ENCODE measurements at places on chromosomes 11 and 22.

GRCh38 chr22:26860301-26860700 lies 202.9 kb downstream of the MIAT start:
- DNase-seq = no peak

DNA sequence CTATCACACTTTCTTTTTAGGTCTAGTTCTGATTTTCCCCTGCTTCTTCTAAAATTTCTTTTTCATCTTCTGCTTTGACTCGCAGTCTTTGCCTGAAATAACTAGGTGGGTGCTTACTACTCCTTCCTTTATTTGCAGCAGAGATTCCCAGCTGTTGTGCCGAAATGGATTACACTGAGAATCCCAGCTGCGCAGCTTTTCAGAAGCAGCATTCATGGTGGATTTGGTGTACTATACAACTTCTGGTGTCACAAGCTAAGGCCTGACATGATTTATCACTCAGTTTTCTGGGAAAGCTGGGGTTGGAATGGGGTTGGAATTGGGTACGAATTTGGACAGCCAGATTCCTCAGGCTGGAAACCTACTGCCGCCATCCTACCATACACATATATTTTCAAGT lies 6.0 kb upstream of the XKR3 start:
- DNase-seq = no peak

GRCh38 chr11:44563711-44564110 lies 1.8 kb upstream of the CD82 start:
- DNase-seq = peak; percentile 41

DNA sequence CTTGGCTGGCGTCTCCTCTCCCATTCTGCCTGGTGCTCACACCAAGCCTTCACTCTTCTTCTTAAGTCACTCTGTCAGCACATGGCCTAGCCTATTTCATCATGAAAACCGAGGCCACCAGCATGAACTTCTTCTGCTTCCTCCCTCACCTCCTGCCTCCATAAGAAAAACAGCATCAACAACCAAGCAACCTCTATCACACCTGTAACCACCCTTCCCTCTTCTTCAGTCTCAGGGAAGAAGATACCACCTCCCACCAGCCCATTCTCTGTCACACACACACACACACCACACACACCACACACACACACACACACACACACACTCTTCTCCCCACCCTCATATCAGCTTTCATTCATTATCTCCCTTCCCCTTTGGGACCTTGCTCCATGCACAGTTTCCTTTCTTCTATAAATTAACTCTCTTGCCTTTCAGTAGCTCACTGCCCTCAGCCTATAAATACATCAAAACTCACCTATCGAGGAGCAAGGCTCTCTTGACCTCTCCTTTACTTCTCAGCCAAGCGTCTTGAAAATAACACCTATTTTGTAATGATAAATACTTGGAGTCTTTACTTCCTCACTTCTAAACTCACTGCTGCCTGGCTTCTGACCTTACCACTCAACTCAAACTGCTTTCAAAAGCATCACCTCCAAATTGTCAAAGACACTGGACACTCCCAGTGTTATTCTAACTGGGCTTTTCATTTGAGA lies 36.6 kb downstream of the SC5D start:
- no peak for DNase-seq

DNA sequence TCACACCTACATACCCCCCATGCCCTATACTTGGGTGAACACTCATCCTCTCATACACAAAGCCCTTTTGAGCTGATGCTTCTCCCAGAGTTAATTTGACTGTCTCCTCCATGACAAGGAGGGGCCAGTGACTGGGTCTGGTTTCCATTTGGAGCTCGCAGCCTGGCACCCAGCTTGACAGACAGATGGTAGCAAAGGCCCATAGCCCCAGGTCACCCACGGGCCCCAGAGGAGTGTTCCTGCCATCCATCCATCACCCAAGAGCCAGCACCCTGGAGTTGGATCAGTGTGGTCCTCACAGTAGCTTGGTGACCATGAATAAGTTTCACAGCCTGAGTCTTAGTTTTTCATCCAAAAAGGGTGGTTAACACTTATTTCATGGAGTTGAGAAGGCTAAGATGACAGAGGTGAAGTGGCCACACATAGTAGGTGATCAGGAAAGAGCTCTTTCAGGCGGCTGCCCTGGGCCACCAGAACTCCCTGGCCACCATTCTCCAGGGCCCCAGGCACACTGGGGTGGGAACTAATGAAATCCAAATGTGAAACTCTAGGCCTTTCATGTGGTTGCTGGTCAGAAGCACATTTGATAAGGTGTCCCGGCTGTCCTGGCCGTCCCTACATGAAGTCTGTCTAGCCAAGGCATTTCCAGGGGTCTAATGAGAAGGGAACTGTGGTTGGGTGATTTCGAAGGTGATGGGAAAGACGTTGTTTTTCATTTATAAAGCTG lies 42.4 kb downstream of the LIF start:
- no peak for DNase-seq

GRCh38 chr11:207863-208180 lies 314 bp downstream of the RIC8A start:
- DNase-seq = no peak

DNA sequence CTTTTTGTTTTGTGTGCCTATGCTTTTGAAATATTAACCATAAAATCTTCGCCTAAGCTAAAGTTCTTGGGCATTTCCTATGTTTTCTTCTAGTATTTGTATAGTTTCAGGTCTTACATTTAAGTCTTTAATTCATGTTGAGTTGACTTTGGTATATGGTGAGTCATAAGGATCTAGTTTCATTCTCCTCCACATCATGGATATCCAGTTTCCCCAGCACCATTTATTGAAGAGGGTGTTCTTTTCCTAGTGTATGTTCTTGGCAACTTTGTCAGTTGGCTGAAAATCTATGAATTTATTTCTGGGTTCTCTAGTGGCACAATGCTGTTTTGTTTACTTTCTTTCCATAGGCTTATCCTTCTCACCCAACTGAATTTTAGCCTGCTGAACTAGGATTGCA lies 49.0 kb downstream of the CTSC start:
- DNase-seq = no peak

- DNase-seq = no peak
Observed at GRCh38 chr11:102234779-102235439, 82.4 kb upstream of the BIRC3 start.

DNA sequence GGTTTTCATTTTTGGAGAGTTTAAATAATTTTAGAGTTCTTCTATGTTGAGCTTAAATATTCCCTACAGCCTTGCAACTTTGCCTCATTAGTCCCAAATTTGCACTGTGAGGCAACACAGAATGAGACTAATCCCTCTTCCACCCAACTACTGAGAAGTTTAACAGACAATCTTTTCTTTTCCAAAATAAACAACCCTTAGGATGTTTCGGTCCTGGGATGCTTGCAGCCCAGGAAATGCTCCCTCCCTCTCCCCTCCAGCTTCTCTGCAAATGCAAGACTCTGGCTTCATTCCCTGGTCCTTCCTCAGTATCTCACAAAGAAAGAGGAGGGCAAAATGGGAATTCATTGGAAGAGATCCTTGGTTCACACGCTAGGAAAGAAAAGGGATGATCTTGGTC lies 222.5 kb downstream of the ST3GAL4 start:
- DNase-seq = no peak

DNA sequence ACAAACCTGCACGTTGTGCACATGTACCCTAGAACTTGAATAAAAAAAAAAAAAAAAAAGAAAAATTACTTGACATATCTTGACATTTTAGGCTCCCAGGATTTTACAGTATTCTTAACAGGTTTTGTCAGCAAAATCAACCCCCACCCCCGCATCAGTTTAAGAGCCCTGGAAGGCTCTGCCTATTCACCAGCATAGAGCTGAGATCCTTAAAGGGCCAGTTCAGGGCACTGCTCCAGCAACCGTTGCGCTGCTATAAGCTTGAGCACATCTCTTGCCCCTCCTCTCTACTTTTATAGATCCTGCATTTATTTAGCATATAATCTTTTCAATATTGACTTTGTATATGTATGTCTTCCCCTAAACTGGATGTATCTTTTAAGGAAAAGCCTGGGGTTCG lies 697 bp upstream of the PAFAH1B2 start:
- DNase-seq = no peak

GRCh38 chr11:70159627-70160570 lies 43.2 kb upstream of the FADD start:
- no peak for DNase-seq

GRCh38 chr22:48757985-48758561 lies 1069.6 kb downstream of the BRD1 start:
- DNase-seq = no peak

GRCh38 chr11:102914238-102915043 lies 39.7 kb upstream of the MMP12 start:
- no peak for DNase-seq

Measured in GM04503 (cell line).